ENCODE measurements at places on chromosomes 1 and 21.

DNA sequence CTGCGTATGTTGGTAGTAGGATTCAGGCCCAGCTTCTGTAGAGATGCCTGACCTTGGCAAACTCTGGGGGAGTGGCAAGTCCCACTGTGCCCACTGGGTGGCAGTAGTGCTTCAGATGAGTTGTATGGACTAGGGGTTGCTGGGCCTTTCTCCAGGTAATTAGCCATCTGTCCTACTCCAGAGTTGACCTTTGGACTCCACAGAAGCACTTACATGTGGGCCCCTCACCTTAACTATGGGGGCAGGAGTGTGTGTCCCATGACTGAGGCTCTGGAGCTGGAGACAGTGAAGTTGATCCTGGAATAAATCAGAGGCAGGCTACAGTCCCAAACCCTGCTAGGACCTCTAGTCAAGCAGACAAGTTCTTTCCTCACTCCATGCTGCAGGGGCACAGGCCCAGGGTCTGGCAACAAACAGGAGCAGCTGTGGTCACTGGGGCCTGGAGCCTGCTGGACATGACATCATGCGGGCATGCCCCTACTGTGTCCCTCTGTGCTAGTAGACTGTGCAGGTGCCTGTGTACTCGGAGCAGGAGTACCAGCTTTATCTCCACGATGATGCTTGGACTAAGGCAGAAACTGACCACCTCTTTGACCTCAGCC, 4.6 kb downstream of the DMAP1 start:
- peak; percentile 61 for DNase-seq

GRCh38 chr1:50930193-50930592, 29.9 kb downstream of the FAF1 start:
- DNase-seq, result no peak

DNA sequence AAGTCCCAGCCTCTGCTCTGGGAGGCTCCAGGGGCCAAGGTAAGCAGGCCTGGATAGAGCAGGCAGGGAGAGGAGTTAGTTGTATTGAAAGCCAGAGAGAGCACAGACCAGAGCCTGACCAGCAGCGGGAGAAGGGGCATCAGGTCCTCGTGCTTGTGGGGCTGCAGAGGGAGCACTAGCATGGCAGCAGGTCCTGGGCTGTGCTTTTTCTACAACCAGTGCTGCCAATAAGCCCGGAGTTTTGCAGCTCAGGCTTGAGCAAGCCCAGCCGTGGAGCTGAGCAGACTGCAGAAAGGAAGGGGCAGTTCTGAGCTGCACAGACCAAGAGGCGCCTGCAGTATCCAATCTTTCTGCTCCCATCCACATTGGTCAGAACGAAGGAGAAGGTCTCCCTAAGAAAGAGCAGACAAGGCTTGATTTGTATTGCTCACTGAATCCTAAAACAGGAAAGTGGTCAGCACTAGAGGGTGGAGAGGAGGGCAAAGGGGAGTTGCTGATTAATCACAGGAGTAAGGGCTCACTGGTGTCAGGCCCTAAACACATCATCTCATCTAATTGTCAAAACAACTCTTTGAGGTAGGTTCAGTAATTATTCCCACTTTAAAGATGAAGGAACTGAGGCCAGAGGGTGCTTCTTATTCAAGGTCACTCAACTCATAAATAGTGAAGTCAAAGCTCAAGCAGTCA, 2.7 kb downstream of the DENND2D start:
- DNase-seq, result peak; percentile 64

DNA sequence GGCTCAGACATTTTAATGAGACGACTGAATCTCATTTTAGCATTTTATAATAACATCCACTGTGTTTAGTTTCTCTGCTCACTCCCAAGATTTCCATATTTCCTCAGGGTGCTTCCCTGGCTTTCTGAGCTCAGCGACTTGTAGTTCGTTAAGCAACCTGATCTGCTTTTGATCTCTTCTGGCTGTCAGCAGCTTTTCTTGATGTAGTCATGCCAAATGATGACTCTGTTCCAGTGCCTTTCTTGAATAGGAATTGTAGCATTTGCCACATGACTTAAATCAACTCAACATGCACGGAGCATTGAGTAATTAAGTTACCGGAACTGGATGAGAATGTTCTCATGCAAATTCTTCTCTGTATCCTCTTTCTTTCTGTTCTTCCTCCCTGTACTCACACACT, 246.1 kb downstream of the FMN2 start:
- DNase-seq, result no peak

DNA sequence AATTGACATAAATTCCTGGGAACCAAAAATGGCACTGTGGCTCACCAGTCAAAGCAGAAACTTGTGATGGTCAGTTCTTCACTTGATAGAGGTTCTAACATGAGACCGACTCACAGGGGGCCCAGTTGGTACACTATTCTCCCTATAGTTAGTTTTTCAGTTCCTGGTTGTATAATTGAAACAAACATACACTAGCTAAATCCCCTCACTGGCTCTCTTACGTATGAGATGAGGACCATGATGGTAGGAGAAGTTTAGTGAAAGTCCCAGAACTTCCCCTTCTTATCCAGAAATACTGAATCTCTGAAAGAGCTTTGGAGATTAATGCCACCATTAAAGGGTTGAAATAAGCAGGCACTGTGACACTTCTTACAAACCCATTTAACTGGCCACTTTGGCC, 2.8 kb upstream of the S100B start:
- DNase-seq, result no peak

DNA sequence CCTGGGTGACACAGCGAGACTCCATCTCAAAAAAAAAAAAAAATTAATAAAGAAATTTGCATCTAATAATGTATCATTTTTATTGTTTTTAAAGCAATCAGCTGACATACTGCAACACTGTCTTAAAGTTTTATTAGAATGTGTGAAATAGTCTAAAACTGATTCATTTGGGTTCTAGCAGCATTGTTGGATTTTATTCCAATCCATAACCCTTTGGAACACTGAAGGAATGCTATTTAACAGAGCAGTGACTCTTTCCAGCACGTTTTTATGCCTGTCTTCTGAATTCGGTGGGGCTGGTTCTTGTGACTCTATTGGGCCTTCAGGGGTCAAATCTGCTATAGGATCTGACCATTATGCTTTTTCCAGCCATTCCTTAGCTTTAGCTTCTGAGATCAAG, 18.2 kb upstream of the FMO4 start:
- no peak for DNase-seq

DNA sequence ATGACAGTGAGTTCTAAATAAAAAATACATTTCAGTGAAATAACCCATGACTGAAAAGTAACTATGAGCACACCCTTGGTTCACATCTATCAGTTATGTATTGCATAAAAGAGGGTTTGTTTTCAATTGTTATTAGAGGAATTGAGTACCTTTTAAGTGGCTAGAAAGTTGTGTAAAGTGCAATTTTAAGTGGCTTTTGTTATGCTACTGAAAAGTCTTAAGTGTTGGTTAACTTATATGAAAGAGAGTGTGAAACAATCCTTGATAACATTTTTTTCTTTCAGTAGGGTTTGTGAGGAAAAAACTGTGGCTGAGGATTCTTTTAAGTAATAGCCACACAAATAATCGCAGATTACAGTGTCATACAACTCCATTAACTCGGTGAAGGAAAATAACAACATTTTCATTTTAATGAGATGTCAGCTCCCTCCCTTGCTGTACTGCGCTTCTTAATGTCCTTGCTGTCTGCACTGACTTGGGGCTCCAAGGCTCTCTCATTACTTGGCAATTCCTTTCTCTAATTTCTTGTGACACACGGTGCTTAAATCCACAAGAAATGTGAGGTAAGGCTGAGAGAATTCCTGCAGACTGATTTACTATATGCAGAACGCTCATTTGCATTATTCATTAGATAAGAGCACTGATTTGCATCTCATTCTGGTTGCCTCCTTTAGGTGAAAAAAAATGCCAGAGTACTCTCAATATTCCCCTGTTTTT, 40.6 kb downstream of the NTNG1 start:
- no peak for DNase-seq

GRCh38 chr1:235911876-235912275, 45.2 kb upstream of the LYST start:
- no peak for DNase-seq

DNA sequence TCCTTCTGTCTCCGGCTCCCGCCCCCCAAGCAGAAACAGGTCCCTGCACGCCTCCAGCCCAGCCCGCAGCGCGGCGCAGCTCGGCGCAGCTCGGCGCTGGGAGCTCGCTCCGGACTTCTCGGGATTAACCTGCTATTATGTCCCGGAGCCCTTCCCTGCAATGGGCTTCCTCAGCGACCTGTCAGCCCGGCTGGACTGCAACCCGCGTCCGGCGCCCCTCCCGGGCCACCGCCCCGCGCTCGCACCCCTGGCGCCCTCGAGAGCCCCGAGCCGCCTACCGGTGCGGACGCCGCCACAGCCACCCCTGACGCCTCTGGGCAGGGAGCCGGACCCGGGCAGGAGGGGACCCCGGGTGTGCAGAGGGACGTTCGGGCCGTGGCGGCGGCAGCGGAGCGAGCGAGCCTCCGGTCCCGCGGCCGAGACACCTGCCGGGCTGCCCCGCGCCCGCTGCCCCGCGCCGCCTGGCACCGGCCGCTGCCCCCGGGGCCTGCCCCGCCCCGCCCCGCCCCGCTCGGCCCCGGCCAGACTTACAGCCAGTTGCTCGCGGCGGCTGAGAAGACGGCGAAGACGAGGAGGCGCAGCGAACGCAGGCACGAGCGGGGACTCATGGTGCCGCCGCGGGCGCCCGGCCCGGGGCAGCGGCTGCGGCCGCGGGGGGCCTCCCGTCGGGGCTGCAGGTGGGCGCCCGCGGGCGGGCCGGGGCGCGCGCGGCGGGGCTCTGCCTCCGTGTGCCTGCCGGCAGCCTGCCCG, 407 bp downstream of the WNT4 start:
- no peak for DNase-seq

DNA sequence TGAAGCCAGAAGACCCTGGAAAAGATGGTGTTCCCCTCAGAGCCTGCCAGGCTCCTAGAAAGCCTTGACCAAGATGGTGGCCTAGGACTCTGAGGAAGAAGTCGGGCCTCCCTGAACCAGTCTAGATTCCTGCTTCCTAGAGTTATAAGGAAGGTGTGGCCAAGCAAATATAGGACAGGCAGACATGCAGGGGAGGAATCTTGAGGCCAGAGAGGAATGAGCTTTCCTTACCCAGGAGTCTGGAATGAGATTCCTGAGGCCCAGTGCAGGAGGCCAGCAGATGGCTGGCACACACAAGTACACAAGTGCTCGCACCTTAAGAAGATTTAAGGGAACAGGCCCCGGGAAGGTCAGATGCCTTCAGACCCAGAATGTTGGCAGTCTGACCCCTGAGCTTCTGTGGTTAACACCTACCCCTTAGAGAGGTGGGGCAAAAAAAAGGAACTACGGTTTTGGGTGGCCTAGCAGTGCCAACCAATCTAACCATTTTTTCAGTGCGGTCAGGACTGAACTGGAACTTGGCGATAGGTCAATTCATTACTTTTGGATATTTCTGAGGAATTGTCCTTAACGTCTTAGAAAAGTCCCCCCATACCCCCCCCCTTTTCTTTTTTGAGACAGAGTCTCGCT, 73.3 kb downstream of the MDM4 start:
- DNase-seq, result no peak

DNA sequence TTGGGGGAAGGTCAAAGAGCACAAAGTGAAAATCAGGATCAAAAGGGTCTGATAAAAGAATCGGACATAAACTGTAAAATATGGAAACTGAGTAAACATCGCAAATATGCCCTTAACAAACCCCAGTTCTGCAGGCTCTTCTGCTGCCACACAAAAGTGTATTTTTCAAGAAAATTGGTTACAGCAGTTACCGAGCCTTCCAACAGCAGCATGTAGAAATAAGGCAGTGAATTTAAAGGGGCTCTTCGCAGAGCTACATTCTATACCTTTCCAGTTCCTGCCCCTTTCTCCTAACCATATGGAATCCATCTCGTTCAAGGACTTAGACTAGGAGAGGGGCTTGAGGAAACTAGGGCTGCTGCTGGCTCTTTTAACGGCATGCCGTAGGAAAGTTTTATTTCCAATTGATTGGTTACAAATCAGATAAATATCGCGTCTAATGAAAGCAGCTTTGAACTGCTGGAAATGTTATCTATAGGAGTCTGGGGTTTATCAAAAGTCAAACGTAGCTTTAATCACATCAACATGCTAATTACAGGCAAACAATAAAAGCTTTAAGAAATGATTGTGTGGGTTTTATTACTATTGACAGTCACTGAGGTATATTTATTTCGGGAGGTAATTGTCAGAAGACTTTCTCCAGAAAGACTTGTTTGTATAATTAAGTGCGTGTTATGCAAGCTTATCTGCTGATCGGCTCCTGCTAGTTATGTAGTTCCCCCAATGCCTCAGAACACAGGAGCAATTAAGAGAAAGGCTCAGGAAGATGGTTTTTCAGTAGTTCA, 59.1 kb downstream of the GORAB start:
- no peak for DNase-seq

DNA sequence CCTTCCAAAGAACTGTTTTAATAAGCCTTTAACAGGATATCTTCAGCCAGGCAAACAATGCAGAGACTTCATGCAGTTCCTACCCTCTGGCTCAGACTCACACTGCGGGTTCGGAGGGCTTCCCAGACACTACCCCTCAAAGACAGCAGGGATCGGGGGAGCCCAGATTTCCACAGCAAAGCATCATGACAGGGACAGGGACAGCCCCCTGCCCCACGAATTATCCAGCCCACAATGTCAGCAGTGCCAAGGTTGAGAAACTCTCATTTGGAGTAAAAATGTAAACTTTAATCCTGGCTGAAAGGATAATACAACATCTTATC, 20.1 kb downstream of the NPHP4 start:
- no peak for DNase-seq
